Stimulated activated memory B cell treated with anti-CD40 and anti-IgM and Interleukin-4, amounts not matched to agents 10 μg/mL and 1 μg/mL and 100 μg/mL, for 72 hours (primary cell): ENCODE measurements at places on chromosomes 16 and 17.

DNA sequence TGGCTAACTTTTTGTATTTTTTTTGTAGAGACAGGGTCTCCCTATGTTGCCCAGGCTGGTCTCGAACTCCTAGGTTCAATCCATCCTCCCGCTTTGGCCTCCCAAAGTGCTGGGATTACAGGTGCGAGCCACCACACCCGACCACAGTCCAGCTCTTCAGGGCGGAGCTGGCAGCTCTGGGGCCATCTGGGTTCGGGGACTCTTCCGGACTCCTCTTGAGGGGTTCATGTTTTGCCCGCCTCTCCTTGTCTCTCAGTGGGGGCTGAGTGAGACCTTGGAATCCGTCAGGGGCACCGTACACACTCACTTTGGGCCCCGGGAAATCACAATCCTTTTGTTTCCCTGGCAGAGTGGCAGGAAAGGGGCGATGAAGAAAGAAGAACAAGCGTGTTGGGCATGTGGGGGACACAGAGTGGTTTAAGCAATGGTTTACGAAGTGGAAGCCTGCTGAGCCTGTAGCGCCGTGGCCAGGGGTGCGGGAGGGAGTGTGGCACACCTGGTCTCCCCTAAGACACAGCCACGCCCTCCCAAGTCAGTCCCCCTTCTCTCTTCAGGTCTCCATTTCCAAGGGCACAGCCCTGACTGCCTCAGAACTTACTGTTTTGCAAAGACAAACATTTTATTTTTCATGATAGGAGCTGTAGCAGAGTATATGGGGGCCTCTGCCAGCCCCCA lies 26.1 kb downstream of the TNS4 start:
- ATAC-seq: no peak

DNA sequence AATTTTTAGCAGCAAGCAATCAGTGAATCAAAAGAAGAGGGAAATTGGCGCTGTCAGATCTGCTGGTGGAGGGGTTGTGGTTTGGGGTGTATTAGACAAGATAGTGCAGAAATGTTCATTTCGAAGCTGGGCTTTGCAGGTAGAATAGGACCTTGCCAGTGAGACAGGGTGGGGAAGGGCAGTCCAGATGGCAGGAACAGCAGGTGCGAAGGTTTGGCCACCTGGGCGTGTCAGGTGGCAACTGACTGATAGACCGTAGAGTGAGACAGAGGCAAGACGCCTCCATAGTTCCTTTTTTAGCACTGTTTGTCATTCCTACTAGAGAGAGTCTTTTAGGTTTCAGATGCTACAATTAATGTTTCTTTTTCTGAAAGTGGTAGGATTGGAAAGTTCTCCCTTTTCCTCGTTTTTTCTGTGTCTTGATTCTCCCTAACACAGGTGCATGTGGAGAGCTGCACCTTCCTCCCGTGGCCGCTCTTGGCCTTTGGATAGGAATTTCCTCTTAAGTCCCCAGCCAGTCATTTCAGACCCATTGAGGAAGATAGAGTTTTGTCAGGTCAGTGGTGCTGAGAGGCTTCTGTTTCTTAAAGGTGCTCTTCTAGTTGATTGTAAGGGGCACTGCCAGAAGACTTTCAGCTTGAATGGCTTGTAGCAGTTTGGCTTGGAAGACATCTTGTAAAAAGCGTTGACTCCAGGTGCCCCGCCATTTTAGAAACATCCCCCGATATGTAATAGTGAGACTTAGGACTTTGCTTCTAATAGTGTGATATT lies 315.6 kb downstream of the SNX29 start:
- peak; percentile 89 for ATAC-seq

DNA sequence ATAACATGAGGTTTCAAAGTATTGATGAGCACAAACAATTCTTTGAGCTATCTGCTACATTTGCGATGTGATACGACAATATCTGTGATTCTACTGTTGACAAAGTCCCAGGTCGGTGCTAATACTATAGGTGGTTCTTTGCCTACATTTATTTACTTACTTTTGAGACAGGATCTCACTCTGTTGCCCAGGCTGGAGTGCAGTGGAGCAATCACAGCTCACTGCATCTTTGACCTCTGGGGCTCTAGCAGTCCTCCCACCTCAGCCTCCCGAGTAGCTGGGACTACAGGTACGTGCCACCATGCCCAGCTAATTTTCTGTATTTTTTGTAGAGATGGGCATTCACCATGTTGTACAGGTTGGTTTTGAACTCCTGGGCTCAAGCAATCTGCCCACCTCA lies 343.4 kb downstream of the SHISA9 start:
- no peak for ATAC-seq

DNA sequence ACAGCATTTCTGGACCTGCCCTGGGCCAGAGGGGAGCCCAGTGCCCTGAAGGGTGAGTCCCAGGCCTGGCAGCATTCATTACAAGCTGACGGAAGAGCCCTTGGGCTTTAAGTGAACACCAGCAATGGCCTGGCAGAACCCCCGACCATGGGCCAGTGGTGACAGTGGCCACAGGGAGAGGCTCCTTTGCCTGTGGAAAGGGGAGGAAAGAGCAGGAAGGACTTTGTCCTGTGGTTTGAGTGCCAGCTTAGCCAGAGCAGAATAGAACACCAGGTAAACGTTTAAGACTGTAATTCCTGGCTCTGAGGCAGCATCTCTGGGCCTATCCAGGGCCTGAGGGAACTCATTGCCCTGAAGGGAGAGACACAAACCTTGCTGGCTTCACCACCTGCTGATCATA lies 34.3 kb upstream of the ATP2C2 start:
- ATAC-seq: no peak

DNA sequence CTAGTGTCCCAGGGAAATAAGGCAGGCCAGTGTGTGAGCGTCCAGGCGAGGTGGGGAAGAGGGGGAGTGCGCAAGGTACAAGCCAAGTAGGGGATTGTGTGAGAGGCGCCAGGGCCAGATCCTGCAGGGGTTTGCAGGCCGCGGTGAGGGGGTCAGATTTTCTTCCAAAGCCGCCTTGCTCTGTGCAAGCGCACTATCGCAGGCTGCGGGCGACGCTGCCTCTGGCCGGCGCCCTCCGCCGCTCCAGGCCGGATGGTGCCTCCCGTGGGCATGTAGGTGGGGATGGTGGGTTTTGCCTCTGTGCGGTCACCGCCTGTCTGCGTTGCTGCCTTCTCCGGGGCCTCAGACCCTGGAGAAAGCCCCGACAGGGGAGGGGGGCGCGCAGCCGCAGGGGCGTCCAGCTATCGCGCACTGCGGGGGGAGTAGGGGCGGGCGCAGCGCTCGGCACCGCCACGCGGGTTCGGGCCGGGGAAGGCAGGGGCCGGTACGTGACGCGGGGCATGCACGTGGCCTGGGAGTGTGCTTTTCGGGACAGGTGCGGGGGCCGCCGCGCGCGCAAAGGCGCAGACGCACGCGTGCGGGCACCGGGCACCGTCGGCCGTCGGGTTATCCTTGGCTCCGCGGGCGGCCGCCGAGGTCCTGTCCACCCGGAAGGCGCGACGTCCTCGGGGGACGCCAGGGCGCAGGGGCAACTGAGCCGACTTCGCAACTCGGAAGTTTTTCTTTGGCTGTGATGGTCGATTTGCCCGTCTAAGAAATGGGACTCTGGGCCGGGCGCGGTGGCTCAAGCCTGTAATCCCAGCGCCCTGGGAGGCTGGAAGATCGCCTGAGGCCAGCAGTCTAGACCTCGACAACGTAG lies 1.1 kb upstream of the HAPSTR1 start:
- no peak for ATAC-seq

DNA sequence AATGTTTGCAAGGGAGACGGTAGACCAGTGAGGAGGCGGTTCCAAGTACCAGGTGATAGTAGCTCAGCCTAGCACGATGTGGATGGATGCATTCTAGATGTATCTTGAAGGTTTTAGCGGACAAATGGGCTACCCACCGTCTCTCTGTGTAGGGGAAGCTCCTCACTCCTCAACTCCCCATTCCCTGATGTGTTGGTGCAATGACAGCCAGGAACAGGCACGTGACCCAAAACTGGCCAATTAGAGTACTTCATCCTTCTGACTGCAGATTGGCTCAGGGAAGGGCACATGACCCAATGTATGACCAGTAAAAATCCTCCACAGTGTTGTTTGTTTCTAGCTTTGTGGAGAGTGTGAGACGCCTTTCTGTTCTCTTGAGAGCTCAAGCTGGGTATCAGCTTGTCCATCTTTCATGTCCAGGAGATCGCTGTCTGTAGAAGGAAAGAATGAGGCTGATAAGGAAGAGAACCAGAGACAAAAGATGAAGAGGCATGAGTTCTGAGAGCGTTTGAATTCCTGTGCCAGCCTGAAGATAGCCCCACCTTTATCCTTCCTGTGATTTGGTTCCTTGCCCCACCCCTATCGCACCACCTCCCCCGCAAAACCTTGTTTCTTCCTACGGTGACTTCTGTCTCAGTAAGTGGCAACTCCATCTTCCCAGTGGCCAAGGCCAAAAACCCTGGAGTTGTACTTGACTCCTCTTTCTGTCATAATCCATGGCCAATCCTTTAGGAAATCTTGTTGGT lies 2.3 kb upstream of the BORCS6 start:
- no peak for ATAC-seq

- no peak for ATAC-seq
Observed at GRCh38 chr16:64773638-64774037, 348.2 kb downstream of the CDH11 start.

DNA sequence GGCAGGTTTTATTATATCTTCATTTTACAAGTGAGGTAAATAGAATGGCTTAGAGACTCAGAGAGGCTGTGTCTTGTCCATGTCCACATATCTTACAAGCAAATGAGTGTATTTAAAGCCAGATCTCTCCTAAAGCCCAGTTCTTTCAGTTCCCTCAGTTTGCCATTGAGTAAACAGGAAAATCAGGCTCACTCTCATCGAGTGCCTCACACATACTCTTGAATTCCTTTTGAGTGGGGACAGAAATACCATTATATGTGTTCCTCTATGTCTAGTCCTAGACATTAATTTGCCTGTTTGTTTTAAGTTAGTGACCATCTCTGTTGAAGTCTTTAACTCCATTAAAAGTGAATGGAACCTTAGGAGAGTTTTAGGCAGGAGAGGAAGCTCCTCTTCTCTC lies 40.1 kb downstream of the BPTF start:
- no peak for ATAC-seq

GRCh38 chr17:38591759-38592241 lies 14.0 kb downstream of the SRCIN1 start:
- ATAC-seq: no peak

- no peak for ATAC-seq
Observed at GRCh38 chr17:72090108-72090507, 30.7 kb upstream of the SOX9 start.

- peak; percentile 10 for ATAC-seq
Observed at GRCh38 chr17:81488276-81488860, 24.2 kb downstream of the ACTG1 start.

DNA sequence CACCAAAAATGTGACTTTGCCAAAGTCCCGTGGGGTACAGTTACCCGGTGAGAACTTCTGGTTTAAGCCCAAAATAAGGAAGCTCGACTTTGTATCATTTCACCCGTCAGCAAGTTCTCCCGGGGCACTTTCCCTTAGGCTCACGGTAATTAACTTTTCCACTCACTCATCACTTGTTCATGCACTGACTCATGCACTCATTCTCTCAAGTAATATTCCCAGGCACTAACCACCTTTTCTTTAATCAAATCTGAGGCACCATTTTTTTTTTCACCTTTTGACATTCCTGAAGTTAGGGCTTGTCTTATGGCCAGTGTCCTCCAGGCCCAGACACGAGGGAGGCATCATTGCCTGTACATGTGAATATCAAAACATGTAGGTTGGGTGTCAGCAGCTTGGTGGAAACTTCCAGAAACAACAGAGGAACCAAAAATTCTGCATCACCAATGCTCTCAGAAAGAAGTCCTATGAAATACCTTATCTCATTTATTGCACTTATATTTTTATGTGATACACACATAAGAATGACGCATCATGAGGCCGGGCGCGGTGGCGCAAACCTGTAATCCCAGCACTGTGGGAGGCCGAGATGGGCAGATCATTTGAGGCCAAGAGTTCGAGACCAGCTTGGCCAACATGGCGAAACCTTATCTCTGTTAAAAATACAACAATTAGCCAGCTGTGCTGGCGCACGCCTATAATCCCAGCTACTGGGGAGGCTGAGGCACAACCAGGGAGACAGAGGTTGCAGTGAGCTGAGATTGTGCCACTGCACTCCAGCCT lies 36.1 kb upstream of the ATP2C2 start:
- no peak for ATAC-seq

- ATAC-seq: no peak
Observed at GRCh38 chr17:45040459-45040858, 11.0 kb downstream of the DCAKD start.

GRCh38 chr17:27339836-27340550 lies 46.1 kb downstream of the WSB1 start:
- peak; percentile 42 for ATAC-seq

- no peak for ATAC-seq
Observed at GRCh38 chr16:66255647-66256046, 110.8 kb upstream of the CDH5 start.

DNA sequence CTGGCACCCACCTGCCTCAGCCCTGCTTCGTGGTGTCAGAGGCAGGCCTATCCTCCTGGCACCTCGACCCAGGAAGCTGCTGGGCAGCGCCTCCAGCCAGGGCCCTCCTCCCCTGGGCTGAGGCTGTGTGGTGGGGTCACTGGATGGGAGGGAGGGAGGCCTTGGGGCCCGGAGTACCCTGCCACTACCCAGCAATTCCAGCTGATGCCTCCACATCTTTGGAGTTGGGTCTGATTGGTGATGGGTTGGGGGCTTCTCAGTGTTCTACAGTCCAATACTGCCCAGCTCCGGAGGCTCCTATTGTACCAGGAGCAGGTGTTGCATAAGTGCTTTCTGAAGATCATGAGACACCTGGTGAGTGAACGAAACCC lies 48.0 kb downstream of the USP22 start:
- no peak for ATAC-seq

- no peak for ATAC-seq
Observed at GRCh38 chr17:61233991-61234750, 165.5 kb upstream of the TBX2 start.

DNA sequence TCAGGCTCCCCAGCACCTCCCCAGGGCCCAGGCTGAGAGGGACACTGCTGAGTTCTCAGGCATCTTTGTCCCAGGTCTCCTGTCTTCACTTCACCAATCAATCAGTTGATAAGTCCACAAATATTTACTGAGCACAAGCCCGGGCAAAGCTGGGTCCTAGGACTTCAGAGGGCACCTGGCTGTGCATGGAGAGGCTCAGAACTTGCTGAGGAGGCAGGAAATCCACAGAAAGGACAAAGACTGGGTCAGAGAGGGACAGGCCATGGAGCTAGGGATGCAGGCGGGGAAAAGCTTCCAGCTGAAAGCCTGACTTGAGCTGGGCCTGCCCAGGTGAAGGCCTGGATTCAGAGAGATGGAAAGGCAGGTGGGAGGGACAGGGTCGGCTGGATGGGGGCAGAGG lies 33.2 kb upstream of the C1QL1 start:
- ATAC-seq: no peak

GRCh38 chr16:50204453-50205108 lies 51.5 kb downstream of the TENT4B start:
- no peak for ATAC-seq
